Endodermal cell (in vitro differentiated cells): ENCODE measurements at places on chromosomes 5 and 9. TPM values are rescaled to one million over a fixed set of nuclear protein-coding genes. Genes with fewer than 3 reads are reported as not detected.

The PCDHB11 gene
- total RNA-seq = 2.9 and 4.7 TPM in 2 replicates

- no peak overlapping the region for H3K4me3 ChIP-seq
- no peaks in the 10 kb centered on the region for H3K27me3 ChIP-seq
- no peak for DNase-seq
These were observed 30.5 kb downstream of the ST8SIA4 start for GRCh38 chr5:100872408-100873190.

DNA sequence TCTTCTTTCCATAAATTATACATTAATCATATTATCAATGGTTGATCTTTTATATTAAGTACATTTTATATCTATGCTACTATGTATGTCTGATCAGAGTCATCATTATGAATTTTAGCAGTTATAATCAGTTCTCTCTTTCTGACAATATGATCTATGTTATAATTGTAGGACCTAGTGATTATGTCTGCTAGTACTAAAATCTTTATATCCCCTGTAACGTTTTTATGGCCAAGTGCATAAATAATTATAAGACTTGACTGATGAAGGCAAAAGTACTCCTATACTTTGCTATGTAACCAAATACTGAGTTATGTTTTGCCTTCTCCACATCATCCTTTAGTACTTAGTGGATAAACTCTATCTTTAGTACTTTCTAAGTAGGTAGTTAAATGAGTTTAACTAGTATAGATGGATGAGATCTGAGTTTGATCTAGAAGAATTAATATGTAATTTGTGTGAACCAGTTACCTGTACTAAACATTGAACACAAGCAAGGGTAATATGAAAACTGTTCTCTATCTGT lies 75.4 kb downstream of the SLF1 start:
- H3K27me3 ChIP-seq = no peaks in the 10 kb centered on the region
- no peak for DNase-seq
- H3K4me3 ChIP-seq = no peak overlapping the region
- H3K27ac ChIP-seq = no peak overlapping the region
- peaks cover 5% of the 10 kb centered on the region for H3K4me1 ChIP-seq

The LCN15 gene
- total RNA-seq = 1.2 to 1.3 TPM (median 1.2 TPM) in 3 replicates

The FGF10 gene
- total RNA-seq = 0.44 to 3.6 TPM (median 0.55 TPM) in 3 replicates

DNA sequence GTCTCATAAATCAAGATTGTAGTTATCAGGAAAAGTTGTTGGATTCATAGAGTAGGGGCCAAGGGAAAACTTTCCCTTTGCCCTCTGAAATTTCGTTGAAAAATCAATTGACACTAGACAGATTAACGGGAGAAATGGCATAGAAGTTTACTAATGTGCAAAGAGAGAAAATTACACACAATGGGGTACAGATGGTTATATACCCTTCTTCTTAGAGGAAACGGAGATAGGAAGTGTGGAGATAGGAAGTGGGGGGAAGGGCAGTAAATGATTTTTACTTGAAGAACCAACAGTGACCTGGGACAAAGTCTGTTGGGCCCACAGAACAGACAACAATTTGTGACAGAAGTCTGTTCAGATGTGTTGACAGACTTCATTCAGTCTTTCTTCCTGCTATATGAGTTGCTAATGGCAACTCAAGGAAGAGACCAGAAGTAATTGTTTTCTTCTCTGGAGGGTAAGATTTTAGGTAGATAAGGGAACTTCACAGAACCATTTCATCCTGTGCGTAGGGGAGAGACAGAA lies 177.9 kb downstream of the C9orf152 start:
- no peaks in the 10 kb centered on the region for H3K4me1 ChIP-seq
- no peaks in the 10 kb centered on the region for H3K36me3 ChIP-seq
- H3K27ac ChIP-seq = no peak overlapping the region
- H3K27me3 ChIP-seq = no peaks in the 10 kb centered on the region
- H3K4me3 ChIP-seq = no peak overlapping the region

The URM1 gene
- 53.3 and 60.4 TPM in 2 replicates for total RNA-seq

GRCh38 chr5:136197462-136198142 lies 4.6 kb upstream of the SMIM32 start:
- H3K4me1 ChIP-seq = no peaks in the 10 kb centered on the region
- peak; percentile 42 for DNase-seq
- no peaks in the 10 kb centered on the region for H3K36me3 ChIP-seq
- no peak overlapping the region for H3K27ac ChIP-seq

The ZNF300 gene
- total RNA-seq = 11.3 and 12.1 TPM in 2 replicates

The MYOZ3 gene
- total RNA-seq = 12.4 and 14.1 TPM in 2 replicates

- no peak for DNase-seq
- H3K27ac ChIP-seq = no peak overlapping the region
- no peaks in the 10 kb centered on the region for H3K27me3 ChIP-seq
- no peaks in the 10 kb centered on the region for H3K36me3 ChIP-seq
- no peak overlapping the region for H3K4me3 ChIP-seq
These were observed 490.2 kb upstream of the NUDT12 start for GRCh38 chr5:104052558-104053352.

DNA sequence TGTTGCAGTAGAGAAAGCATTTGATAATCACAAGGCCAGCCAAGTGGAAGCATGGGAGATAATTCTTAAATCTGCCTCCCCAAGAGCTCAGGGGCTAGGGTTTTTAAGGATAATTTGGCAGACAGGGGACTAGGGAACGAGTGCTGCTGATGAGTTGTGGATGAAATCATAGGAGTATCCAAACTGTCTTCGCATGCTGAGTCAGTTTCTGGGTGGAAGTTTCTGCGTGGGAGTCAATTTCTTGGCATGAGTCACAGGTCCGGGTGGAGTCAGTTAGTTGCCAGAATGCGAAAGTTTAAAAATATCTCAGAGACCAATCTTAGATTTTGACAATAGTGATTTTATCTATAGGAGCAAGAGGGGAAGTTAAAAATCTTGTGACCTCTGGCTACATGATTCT lies 112.6 kb downstream of the TMC1 start:
- DNase-seq = no peak
- H3K4me1 ChIP-seq = no peaks in the 10 kb centered on the region
- H3K27me3 ChIP-seq = no peaks in the 10 kb centered on the region
- no peaks in the 10 kb centered on the region for H3K36me3 ChIP-seq
- no peak overlapping the region for H3K27ac ChIP-seq
- H3K4me3 ChIP-seq = no peak overlapping the region

GRCh38 chr9:92668746-92669526 lies 995 bp downstream of the IPPK start:
- peak overlapping the region; percentile 98 for H3K4me3 ChIP-seq
- peak overlapping the region; percentile 16 for H3K27ac ChIP-seq
- DNase-seq = peak; percentile 63
- no peaks in the 10 kb centered on the region for H3K36me3 ChIP-seq
- H3K4me1 ChIP-seq = no peaks in the 10 kb centered on the region

The ITGA2 gene
- total RNA-seq = 4.0 to 4.8 TPM (median 4.5 TPM) in 3 replicates

GRCh38 chr9:100714372-100715099 lies 136.7 kb downstream of the CAVIN4 start:
- H3K27me3 ChIP-seq = no peaks in the 10 kb centered on the region
- no peak overlapping the region for H3K27ac ChIP-seq
- H3K36me3 ChIP-seq = no peaks in the 10 kb centered on the region

The AK8 gene
- 1.7 to 2.6 TPM (median 2.0 TPM) in 3 replicates for total RNA-seq

The PCDHB9 gene
- total RNA-seq = 3.8 and 5.1 TPM in 2 replicates

The GRXCR2 gene
- not detected in 3 replicates for total RNA-seq

DNA sequence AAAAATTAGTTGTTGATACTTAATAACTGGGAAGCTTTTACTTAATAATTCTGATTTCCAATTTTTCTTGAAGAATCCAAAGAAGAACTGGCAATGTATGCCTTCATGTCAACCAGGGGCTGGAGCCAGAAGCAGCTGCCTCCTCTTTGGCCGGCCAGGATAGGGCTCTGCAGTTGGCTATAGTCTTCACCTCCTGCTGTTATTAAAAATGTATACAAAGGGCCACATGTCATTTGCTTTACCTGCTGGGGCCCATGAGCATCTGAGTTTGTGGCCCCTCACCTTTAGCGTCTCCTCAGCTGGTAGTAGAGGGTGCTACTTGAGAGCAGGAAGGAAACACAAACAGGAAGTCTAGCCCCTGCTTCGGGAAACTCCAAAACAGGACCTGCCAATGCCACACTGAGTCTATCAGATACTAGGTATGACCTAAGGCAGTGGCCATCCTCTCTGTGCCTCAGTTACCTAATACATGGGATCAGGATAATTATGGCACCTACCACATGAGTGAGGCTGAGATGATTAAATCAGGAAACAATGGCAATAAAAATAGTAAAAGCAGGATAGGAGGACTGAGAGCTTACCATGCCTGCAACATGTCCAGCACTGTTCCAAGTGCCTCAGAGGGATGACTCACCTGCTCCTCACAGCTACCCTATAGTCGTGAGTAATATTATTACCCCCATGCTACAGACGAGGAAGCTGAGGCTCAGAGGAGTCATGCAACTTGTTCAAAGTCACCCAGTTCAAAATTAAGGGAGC lies 21.3 kb downstream of the CCDC69 start:
- no peak for DNase-seq
- H3K4me1 ChIP-seq = no peaks in the 10 kb centered on the region
- no peaks in the 10 kb centered on the region for H3K36me3 ChIP-seq
- H3K4me3 ChIP-seq = no peak overlapping the region

DNA sequence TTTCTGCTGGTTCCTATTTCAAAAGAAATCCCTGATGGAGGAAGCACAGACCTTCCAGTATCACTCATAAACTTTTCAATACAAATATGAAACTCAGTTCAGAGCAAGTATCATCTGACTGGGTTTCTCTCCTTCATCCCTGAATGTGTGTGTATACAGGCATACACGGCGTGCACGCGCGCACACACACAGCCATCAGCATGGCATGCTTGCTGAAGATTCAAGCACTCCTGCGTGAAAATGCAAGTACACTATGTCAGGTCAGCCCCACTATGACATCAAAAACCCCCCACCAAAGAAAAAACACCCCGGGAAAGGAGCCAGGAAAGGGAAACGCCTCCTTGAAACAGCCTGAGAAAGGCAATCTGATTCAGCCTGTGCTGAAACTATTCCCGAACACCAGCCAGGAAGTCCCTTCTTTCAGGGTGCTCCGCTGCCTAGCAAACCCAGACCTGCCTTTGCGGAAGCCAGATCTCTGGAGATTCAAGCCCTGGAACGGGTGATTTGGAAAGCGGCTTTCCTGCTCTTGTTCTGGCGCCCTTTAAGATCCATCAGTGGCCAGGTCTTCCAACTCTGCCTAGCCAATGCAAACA lies 831 bp downstream of the KLHL3 start:
- no peaks in the 10 kb centered on the region for H3K27me3 ChIP-seq
- peak; percentile 80 for DNase-seq
- H3K4me3 ChIP-seq = peak overlapping the region; percentile 87
- H3K4me1 ChIP-seq = peaks cover 10% of the 10 kb centered on the region
- peak overlapping the region; percentile 66 for H3K27ac ChIP-seq
- no peaks in the 10 kb centered on the region for H3K36me3 ChIP-seq
